ENCODE measurements at places on chromosomes 1 and 21.
A peak's percentile ranks its signal among the peaks of the same experiment; 100 is the strongest.

DNA sequence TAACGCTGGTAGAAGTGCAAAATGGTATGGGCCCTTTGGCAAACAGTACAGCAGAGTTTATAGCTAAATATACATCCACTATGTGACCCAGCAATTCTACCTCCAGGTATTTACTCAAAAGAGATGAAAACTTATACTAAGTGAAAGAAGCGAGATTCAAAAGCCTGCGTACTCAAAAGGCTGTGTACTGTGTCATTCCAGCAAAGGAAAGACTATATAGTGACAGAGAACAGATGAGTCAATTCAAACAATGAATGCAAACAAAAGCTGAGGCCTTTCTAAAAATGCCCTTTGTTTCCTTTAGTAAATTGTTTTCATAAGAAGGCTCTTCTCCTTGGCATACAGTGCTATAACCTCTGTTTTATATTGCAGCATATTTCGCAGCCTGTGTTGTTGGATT lies 268.8 kb upstream of the CSF3R start:
- DNase-seq = no peak

DNA sequence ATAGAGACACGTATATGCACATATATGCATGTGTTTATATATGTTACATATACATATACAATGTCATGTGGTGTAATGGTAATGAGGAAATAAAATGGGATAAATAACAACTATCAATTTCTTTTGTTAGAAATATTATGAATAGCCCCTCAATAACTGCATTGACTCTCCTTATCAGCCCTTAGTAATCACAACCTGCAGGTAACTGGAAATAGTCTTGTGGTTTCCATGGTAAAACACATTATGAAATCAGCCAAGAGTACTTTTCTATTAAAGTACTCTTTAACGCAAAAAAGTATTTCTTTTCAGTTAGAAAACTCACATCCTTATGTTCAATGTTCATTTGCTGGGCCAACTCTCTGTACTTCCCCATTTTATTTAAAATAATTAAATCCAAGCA lies 105.8 kb downstream of the KCNT2 start:
- DNase-seq = no peak

GRCh38 chr21:44762221-44763049 lies 39.2 kb downstream of the UBE2G2 start:
- no peak for DNase-seq

- DNase-seq = no peak
These were observed 341.0 kb upstream of the NEGR1 start for GRCh38 chr1:72623299-72623708.

DNA sequence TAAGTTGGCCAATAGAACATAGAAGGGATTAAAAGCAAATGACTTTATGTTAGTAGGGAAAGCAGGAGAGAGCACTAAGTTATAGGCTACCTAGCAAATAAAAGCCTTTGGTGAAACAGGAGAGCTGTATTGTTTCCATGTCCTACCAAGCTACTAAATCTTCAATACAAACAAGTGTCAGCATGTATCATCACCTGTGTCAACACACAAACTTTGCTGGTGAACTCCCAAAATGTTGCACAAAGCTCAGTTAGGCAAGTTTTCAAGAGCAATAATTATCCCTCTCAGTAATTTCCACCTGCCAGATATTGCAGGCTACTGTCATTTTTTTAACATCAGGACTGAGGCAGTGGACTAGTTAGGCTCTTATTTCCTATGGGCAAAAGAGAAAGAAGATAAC lies 77.7 kb upstream of the ADAM30 start:
- DNase-seq = no peak

DNA sequence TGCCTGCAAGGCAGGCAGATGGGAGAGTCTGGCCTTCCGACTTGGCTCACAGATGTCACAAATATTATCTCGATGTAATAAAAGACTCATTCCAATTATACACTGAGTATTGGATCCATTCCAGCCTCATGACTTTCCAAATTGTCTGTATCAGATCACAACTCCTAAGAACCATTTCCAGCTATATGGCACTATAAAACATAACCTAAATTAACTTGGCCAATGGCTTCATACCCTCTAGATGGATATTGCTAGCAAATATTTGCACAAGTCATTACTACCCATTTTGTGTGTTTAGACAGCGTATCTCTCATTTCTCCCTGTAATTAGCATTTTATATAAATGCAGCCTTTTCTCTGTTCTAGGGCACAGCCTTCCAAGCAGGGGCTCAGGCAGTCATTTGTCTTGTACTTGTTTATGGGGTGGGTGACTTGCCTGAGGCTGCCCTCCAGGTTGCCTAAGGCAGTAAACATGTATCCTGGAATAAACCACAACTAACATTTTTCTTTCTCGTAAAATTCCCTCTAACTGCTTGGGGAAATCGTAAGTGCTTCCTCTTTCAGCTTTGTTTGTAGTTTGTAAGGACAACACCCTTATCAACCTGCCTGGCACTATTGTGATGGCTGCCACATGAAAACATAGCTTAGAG lies 70.6 kb upstream of the KCNJ6 start:
- DNase-seq = no peak

GRCh38 chr1:7228252-7228961 lies 443.2 kb downstream of the CAMTA1 start:
- no peak for DNase-seq

DNA sequence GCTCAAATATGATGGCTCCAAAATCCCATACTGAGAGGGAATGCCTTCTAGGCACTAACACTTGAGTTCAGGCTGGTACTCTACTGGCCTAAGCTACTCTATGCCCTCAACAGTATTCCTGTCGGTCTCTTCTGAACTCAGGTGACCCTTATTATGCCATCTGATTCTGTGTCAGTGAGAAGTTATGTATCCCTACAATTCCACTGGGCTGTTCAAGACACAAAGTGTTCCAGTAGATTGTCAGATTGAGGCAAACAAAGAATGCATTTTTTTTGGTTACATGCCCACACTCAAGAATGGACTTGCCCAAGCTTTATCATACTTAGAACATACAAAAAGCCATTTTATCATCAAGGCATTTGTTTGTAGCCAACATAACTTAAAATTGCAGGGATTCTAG lies 553.8 kb upstream of the PRMT6 start:
- no peak for DNase-seq

DNA sequence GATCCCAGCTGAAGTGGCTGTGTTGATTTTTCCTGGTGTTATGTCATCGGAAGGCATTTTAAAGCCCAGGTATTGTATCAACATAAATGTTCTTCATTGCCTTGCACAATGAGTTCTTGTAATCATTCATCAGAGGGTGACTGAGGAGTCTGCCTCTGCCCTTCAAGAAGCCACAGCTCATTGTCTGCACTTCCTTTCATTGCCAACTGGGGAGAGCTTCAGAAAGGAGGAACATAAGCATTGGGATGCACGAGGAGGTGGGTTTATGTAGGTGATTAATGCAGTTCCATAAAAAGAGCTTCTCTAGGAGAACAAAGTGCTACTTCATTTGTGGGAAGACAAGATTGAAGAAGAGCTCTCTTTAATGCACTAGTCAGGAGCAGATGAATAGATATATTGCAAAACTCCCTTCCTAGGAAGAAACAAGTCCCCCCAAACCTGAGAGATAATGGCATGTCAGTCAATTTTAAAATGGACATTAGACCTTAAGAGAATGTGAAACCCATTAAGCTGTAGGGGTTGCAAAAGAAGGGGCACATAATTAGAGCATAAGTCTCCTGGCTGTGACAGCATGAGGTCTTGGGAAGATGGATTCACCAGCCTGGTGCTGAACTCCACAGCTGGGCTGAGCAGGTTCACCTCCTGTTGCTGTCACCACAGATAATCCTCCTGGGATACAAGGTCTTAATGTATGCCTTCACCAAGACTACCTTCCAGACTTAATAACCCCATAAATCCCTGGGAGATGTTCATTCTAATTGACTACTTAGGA lies 124.6 kb downstream of the BACH1 start:
- DNase-seq = no peak

- peak; percentile 55 for DNase-seq
These were observed 30.6 kb upstream of the LCE5A start for GRCh38 chr1:152479792-152480595.

DNA sequence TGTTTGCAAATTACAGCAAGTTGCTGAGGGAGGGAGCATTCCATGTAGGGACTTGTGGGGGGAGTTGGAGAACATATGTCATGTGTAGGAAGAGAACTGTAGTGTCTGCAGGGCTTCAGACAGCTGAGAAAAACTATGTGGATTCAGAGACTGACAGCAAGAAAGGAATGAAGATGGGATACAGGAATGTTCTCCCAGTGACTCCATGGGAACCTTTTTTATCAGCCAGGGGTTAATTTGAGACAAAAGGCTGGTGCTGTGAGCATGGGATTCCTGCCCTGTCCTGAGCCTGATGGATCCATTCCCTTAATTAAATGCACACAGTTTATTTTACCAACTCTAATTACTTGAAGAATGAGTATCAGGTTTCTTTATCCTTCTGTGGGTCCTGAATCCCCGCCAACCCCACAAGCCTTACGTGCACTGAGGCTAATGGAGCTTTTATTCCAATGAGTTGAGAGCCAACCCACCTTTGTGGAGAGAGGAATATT lies 26.5 kb upstream of the PLXNA2 start:
- no peak for DNase-seq

DNA sequence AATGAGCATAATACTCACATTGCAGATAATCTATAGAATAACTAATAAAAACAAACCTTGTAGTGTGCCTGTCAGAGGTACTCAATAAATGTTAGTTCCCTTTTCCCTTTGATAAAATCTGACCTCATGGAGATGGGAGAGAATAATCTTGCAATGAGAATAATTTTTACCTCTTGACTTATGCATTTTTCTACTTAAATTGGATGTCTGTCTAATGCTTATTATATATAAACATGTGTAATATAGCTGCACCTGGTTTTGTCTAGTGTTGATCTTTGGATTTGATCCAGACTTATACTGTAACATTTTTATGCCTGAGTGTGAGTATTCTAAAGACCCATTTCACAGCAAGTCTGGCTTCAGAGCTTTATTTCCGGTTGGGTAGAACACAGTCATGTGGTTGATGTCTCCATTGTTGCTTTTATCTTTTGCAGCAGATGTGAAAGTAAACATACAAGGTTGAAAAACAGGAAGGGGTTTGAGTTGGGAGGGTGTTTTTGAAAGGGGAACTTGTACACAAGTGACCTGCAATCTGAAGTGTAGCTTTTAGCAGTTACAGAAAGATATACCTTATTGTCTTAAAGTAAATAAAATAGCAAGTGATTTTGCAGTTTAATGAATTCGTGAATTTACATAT lies 12.4 kb downstream of the EPB41 start:
- DNase-seq = peak; percentile 36

DNA sequence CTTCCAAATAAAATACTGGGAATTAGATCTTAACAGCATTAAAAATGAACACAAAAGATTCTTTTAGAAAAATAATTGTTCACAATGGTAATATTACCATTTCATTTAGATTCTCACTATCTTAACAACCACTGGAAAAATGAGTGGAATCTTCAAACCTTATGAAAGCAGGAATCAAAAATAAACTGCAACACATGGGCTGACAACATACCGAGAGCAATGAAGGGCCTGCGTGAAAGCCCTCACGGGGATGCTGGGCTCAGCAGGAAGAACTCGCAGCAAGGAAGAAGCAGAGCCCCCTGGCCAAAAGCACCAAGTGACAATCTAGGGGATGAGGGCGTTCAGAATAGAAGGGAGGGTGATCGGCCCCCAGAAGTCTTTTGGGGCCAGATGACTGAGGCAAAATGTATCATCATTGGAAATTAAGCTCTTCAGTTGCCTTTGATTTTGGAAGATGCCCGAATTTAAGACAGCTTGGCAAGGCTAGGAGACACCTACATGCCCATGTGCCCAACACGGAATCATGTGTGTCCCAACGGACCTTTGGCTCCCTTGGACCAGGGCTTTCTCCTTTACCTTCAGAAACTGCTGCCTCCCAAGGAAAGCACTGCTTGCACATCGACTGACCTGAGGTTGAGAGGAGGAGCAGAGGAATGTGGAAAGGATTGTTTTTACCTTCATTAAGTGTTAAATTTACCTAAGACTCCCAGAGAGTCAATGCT lies 103.9 kb downstream of the TGFBR3 start:
- no peak for DNase-seq

DNA sequence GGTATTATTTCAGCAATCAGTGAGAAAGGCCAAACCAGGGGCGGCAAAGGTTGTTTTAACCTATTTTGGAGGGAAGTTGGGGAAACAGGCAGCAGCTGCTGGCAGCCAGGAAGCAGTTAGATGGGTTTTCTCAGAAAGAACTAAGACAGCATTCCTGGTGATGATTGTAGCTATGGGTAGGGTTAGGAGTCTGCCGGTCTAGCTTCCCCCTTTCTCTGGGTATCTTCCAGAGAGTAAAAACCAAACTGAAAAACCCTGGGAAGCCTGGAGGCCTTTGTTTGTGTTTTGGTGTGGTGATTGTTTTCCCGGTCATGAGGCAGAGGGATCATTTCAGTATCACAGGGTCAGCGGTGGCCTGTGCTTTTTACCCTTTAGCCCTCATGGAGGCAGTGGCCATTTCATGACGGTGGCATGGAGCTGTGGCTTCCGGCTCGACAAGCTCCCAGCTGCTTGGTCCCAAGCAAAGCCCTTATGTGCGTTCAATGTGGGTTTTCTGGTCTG lies 19.5 kb upstream of the TNFRSF1B start:
- no peak for DNase-seq

DNA sequence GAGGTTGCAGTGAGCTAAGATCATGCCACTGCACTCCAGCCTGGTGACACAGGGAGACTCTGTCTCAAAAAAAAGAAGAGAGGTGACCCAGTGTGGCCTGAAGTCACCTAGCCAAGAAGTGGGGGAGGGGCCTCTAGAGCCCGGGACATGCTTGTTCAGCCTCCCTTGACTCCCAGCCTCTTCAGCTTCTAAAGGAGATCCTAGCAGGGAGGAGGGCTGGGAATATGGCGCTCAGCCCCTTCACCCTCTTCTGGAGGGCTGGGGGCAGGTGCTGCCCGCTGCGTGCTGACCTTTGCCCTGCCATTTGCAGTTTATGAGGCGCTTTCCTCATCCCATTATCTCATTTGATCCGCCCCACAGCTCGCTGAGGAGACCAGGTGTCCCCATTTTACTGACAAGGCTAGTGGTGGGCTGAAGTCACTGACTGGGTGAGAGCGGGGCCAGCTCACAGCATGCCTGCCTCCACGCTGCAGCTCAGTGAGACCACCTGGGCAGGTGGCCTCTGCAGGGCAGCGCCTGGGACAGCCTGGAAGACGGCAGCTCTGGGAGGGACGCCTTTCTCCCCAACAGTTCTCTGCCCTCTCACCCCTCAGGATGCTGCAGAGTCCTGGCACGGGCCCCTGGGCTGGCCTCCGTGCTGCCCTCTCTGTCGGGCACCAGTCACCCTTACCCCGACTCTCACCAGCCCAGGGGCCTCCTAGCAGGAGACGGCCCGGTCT lies 7.5 kb downstream of the ELF3 start:
- no peak for DNase-seq

DNA sequence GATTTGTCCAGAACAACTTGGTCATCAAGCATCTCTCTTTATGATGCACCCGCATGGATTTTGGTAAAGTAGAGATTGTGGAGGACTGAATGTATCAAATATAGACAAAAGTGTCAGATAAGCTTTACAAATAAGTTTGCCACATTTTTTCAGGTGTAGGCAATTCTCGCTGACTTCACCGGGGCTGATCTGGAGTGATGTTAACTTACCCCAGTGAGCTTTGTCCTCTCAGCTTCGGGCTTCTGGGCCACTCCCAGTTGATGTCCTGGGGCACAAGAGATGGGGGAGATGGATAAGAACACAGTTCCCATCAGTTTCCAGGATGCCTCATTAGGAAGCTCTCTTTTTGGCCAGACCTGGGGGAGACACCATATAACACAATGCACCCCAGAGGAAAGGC lies 117.7 kb downstream of the ETS2 start:
- DNase-seq = no peak

Measured in activated T-cell treated with anti-CD3 and anti-CD28 coated beads for 24 hours (primary cell).